ENCODE measurements at places on chromosomes 12 and 14. TPM values are rescaled to one million over a fixed set of nuclear protein-coding genes. Genes with fewer than 3 reads are reported as not detected.
A peak's percentile ranks its signal among the peaks of the same experiment; 100 is the strongest.

Gene GPR135
- total RNA-seq: 1.6 TPM

Gene KIF21A
- total RNA-seq: 16.8 TPM

Gene IL25
- total RNA-seq: not detected

Gene ASIC1
- 2.8 TPM for total RNA-seq

Gene GLTP
- total RNA-seq: 22.2 TPM

DNA sequence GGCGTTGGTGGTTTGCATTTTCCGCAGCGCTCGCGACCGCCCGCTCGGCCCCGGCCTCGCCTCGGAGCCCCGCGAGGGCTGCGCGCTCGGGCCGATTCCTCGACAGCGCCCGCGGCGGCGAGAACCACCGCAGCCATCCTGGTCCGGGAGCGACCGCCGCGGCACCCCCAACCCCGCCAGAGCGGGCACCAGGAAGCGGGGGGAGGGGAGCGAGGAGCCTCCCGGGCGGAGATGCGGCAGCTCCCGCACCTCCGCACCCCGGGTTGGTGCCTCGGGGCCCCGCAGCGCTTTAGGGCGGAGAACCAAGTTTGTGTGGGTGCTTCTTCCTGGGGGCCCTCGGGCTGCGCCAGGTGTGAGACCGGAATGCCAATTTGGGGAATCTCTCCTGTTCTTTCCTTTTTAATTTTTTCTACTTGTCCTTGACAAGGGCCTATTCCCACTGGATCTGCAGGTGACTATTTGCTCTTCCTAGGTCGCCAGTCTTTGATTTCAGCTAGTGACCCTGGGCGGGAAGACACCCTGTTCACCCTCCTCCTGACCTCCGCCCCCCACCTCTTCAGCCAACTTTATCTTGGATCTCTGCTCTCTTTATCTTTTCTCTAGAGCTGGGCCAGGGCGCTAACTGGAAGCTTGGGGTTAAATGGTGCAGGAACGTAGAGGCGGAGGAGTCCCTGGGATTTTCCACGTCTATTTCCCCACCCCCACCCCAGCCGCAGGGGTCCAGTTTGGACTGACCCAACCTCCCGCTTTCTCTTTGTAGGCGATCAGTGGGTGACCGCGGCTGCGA is at the start of gene SOCS2:
SOCS2 (plus strand) TSS at position 751 of the 787 bp plus-strand sequence. CDS start 223 bp downstream, outside the sequence.
- peak; percentile 24 for DNase-seq

All from activated naive CD4-positive, alpha-beta T cell treated with anti-CD3 and anti-CD28 coated beads, Interleukin-2, amount 50 U/mL, for 72 hours (primary cell).